ENCODE measurements at places on chromosomes 1 and 21.

DNA sequence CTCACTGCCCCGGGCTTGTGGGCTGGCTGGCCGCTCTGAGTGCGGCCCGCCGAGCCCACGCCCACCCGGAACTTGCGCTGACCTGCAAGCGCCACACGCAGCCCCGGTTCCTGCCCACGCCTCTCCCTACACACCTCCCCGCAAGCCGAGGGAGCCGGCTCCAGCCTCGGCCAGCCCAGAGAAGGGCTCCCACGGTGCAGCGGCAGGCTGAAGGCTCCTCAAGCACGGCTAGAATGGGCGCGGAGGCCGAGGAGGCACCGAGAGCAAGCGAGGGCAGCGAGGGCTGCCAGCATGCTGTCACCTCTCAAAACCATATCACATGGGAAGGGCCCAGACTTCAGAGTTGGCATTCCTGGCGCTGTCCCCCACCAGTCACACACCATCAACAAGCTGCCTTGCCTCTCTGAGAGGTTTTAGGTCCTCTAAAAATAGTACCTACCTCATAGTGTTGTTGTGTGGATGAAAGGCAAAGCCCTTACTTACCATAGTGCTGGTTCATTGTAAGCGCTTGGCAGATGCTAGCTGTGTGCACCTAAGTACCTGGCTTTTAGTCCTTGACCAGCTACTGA lies 13.4 kb downstream of the LDLRAD1 start:
- DNase-seq: no peak

DNA sequence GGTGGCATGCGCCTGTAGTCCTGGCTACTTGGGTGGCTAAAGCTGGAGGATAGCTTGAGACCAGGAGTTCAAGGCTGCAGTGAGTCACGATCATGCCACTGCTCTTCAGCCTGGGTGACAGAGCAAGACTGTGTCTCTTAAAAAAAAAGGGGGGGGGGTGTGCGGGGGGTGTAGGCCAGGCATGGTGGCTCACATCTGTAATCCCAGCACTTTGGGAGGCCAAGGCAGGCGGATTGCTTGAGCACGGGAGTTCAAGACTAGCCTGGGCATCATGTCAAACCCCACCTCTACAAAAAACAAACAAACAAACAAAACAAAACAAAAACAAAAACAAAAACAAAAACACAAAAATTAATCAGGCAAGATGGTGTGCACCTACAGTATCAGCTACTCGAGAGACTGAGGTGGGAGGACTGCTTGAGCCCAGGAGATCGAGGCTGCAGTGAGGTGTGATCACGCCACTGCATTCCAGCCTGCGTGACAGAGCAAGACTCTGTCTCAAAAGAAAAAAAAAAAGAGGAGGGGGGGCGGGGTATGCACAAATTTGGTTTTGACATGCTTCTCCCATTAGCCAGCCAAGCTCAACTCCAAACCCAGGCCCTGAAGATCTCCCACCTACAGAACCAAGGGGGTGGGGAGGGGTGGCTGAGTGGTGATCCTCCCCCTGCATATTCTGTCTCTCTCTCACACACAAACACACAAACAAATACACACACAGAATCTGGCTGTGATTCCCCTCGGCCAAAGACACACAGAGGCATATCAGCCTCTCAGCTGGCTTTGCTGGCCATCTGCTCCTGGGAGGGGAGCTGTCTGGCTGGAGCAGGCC lies 3.1 kb downstream of the PTAFR start:
- no peak for DNase-seq

DNA sequence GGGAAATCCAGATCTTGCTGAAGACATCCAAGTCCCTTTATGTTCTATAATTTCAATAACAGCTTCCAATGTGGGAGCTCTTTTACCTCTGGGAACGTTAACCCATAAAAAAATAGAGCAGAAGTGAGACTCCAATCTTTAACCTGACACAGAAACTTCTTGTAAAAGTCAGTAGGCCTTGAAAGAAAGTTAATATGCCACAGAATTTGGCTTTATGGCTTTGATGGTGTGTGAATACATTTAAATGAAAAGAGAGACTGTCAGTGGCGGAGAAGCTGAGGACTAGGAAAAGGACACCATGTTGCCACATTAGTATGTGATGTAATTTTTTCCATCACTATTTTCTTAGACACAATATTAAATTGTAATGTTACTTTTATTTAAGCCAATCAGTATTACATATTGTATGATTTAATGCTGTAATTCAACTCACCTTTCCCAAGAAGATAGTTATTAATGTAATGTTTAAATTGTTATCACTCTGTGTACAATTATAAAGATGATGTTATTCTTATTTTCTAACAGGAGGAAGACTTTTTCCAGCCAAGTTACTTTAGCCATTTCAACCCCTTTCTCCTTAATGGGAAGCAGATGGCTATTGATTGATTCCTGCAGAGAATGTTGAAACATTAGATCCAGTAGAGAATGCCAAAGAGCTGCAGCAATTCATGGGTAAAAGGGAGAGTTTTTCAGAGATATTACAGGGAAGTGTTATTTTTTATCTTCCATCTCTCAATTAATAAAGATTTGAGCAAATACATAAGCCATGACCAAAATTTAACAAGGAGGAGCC lies 17.5 kb upstream of the CLDN8 start:
- no peak for DNase-seq

GRCh38 chr1:119327450-119328155 lies 41.0 kb upstream of the HAO2 start:
- DNase-seq: no peak

- DNase-seq: no peak
Observed at GRCh38 chr1:97334454-97334853, 586.4 kb downstream of the DPYD start.

- DNase-seq: no peak
Observed at GRCh38 chr1:46481961-46482360, 7.7 kb upstream of the DMBX1 start.

DNA sequence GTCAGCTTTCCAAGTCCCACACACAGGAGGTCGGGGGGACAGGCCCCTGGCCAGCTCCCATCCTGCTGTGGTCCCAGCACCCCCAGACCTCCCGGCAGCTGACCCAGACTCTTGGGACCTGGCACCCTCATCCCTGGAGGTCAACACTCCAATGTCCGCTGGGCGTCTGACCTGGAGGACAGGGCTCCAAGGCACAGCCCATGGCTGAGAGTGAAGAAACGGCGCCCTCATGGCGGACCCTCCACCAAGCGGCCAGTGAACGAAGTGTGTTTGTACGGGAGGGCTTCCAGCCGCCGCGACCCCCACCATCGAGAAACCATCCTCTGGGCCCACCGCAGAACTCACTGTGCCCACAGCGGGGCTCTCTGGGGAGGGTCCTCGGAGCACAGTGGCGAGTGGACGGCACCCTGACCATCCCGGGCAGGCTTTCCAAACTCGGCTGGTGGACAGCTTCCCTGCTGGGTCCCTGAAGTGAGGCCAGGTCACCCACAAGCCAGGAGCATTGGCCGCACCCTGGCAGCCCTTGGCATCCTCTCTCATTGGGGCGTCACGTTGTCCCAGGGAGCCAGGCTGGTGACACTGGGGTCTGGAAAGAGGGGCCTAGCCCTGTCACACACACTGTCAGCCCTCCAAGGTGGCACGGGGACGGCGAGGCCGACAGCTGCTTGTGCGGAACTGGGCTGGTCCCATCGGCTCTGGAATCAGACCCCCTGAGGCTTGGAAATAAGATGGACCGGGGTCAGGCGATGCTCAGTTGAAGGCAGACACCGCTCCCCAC lies 47.8 kb upstream of the COL6A2 start:
- DNase-seq: no peak

DNA sequence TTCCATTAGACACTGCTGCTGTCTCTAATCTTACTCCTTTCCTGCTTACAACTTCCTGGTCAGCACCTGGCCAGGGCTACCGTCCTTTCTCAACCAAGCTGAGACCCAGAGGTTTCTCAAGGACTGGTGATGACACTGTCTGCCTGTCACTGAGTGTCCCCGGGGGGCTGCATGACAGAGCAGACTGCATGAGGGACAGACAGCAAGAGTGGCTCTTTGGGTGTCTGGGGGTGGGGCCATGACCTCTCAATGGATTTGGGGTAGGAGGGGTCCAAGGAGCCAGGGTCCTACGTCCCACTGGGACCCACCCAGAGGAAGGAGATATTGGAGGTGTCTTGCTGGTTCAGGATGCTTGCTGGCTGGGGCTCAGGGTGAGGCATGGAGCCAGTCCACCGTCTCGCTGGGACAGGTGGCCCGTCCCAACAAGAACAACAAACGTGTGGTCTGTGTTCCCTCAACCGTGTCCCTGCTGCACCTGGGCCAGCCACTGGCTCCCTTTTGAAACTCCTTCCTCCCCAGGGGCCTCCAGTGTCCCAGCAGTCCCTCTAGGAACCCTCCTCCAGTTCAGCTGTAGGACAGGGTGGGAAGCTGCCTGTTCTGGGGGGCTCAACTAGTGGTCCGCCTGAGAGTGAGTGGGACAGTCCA lies 344.6 kb upstream of the AJAP1 start:
- no peak for DNase-seq

DNA sequence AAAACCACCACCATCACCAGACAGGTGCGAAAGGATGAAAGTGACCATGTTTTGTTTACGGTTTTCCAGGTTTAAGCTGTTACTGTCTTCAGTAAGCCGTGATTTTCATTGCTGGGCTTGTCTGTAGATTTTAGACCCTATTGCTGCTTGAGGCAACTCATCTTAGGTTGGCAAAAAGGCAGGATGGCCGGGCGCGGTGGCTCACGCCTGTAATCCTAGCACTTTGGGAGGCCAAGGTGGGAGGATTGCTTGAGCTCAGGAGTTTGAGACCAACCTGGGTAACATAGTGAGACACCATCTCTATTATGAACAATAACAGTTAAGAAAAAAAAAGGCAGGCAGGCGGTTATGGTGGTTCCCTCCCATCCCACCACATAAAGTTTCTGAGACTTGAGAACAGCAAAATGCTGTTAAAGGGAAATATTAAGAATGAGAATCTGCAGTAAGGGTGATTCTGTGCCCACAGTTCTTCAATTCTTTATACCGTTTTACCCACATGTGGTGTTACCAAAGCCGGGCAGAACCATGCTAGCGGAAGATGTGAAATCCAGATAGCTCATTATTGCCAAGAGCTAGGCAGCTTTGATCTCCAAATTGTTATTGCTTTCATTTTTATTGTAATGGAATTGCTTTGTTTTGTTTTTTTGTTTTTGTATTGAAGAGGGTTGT lies 34.5 kb upstream of the TDRD10 start:
- DNase-seq: no peak
